CD4-positive, alpha-beta T cell treated with Interleukin-15 for 4 hours (primary cell): ENCODE measurements at places on chromosomes 12 and 14.

GRCh38 chr14:99674776-99675381 is 9.2 kb upstream of the CYP46A1 start:
- no peak for DNase-seq

GRCh38 chr12:47270782-47271664 is 191.3 kb upstream of the AMIGO2 start:
- DNase-seq, result no peak

GRCh38 chr12:65113621-65114035 is 7.5 kb downstream of the WIF1 start:
- DNase-seq, result no peak

- DNase-seq, result no peak
Measured at GRCh38 chr12:129138776-129139175, 285.5 kb downstream of the GLT1D1 start.

- no peak for DNase-seq
Measured at GRCh38 chr12:79567175-79567563, 123.6 kb downstream of the PAWR start.

DNA sequence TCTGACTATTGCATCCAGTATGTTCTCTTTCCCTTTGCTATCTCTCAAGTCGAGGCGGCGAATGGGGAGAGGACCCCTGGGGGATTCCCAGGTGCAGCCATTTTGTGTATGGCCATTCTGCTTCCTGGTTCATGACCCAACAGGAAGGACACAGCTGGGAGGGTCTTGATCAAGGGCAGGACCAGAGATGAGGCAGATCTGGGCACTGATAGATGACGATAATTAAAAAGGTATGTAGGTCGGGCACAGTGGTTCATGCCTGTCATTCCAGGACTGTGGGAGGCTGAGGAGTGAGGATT is 73.9 kb downstream of the EID3 start:
- no peak for DNase-seq

- DNase-seq, result no peak
Measured at GRCh38 chr14:71620401-71620800, 311.8 kb upstream of the RGS6 start.

- peak; percentile 71 for DNase-seq
Measured at GRCh38 chr14:73771848-73772638, 57.9 kb upstream of the PNMA1 start.

DNA sequence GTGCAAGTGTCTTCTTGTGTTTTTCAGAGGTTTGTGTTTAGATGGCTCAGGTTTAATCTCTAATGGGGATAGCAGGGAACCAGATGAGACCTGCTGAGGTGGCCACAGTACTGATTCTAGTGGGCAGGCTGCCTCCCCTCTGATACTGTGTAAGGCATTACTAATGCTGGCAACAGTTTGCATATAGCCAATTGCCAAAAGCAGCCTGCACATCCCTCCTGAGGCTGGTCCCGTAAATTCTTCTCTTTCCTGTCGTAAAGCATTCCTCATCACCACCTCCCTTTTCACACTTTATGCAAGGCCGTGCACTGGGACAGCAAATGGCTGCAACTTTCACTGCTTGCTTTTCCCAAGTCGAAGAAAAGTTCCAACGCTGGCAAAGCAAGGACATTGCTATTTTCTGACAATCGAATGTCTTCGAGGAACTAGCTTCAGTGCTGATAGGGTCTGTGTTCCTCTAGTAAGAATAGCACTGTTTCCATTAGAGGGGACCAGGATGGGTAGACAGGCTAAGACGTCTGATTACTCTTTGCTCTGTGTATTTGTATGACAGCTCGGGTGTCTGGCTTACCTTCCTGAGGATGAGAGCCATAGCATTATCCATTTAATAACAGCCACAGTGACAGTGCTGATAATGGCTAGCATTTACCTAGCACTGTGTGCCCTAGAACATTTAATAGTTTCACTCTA is 178.2 kb upstream of the HIF1A start:
- DNase-seq, result no peak

- no peak for DNase-seq
Measured at GRCh38 chr12:94987076-94987669, 16.3 kb downstream of the NDUFA12 start.

DNA sequence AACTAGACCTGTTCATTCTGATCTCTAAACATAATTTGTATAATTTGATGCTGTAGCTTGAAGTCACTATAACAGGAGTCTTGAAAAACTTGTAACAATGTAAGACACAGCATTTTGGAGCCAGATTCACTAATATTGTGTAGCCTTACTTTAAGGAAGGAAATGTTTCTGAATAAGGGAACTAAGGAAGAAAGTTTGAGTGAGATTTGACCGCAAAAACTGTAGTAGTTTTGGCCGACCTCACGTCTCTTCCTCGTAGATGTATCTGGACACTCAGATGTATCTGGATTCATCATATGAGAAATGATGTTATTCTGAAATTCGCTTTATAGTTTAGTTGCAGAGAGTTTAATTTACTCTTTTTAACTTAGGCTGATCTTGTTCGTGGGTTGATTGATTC is 13.9 kb upstream of the DNAH10 start:
- DNase-seq, result no peak

DNA sequence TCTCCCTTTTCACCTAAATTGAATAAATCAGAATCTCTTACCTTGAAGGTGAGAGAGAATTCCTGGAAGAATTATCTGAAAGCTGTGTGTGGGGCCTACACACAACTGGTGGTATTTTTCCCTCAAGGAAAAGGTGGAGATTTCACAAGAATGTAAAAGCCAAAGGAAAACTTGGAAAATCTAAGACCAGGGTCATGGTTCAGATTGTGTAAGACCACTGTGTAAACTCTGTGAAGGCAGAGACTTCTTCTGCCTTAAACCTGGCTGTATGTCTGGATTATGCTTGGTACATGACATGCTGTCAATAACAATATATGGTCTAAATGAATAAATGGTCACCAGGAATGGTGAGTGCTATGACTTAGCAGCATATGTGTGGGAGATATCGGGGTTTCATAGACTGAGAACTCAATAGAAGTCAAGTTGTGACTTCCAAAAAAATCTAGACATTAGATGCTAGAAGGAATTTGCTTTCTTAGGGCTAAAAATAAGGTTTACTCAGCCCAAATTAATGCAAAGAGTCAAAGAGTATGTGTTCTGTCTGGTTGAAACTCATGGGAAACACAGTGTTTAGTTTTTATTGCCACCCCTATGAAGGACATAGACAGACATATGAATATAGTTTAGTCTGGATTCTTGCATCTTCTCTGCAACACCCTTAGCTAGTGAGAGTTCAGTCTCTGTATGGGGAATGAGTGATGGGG is 163.7 kb downstream of the SNAPC1 start:
- DNase-seq, result no peak

DNA sequence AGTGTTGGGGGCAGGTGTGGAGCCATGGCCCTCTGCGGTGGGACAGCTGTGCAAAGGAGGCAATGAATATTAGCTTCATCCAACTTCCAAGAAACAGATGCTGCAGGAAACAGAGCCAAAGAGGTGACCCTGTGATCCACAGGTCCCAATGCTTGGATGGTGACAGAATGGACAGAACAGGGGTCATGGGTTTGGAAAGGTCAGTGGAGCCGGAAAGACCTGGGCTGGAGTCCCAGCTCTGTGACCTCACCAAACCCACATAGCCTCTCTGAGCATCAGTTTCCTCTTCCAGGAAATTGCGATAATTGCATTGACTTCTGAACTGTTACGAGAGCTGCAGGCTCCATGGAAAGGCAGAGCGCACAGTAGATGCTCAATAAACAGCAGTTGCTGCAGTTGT is 110.2 kb upstream of the GSC start:
- DNase-seq, result no peak

- no peak for DNase-seq
Measured at GRCh38 chr12:31234955-31235867, 90.7 kb downstream of the SINHCAF start.

DNA sequence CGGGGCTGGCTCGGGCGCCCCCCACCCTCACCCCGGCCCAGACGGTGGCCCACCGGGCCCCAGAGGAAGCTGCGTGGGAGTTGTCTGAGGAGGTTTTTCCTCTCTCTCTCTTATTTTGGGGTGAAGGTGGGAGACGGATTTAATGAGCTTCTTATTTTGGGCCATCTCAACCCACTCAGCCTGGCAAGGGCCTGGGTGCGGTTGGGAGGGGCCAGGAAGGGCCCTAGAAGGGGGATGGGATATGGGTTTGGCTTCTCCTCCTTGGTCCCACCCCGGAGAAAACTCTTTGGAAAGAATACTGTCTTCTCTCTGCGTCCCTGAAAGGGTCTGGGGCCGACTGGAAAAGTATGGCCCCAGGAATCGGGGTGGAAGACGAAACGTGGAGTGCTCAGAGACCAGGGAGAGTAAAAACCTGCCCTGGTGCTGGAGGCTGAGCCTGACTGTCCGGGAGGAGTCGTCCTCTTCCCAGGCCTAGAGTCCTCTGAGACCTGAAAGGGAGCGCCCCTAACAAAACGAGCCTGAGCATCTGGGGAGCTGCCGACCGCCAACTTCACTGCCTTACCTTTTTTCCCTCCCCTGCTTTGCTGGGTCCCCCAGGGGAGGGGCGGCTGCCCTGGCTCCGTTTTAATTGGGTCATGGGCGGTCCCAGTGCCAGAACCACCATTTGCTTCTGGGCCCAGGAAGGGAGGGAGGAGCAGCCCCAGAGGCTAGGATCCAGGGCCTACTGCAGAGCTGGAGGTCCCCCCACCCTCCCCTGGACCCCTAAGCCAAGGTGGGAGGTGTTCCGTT is 1.6 kb downstream of the MMP14 start:
- no peak for DNase-seq

GRCh38 chr12:18700271-18700670 is 37.5 kb downstream of the PLCZ1 start:
- no peak for DNase-seq

DNA sequence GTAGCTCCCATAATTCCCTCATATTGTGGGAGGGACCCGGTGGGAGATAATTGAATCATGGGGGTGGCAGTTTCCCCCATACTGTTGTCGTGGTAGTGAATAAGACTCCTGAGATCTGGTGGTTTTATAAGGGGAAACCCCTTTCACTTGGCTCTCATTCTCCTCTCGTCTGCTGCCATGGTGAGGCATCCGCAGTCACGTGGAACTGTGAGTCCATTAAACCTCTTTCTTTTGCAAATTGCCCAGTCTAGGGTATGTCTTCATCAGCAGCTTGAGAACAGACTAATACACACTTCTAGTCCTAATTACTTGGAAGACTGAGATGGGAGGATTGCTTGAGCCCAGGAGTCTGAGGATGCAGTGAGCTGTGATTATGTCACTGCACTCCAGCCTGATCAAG is 64.4 kb downstream of the TMX1 start:
- DNase-seq, result no peak

DNA sequence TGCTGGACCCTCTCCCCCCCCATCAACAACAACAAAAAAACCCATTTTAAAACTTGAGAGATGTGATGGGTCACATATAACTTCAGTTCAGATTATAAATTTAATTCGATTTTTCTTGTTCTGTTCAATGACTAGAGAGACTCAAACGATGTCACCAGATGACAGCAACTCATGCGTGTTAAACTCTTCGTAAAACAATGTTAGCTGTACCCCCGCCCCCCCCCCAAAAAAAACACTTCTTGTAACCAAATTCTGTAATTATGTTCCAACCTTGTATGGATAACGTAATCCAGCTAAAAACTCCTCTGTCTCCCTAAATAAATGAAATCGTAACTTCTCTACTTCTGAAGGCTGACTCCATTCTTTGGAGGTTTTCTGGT is 614 bp upstream of the NACA start:
- DNase-seq, result no peak
